ENCODE measurements at places on chromosomes 3 and 15.

- DNase-seq = no peak
Observed at GRCh38 chr15:84894736-84895425, 10.4 kb downstream of the SLC28A1 start.

GRCh38 chr15:57503911-57504598, 87.6 kb upstream of the MYZAP start:
- DNase-seq = no peak

DNA sequence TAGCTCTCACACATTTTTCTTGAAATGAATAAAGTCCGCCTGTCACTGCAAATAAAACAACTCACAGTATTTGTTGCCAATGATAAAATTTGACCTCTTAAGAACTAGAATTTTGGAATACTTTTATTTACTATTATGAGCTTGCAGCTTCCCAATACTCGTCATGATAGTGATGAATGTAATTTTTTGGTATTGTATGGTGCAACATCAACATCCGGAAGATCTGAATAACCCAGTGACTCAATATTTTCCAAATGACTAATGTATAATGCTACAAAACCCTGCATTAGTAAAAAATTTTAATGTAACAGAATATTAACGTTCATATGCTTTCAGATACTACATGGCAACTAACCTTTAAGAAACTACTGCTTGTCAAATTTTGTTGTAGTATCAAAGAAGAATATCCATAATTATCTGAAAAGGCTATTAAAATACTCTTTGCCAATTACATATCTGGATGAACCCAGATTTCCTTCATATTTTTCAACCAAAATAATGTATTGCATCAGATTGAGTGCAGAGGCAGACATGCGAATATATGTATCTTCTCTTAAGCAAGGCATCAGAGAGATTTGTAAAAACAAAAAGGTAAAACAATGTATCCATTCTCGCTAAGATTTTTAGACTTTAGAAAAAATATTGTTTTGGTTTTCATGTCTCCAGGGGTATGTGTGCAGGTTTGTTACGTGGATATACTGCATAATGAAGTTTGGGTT, 95.3 kb downstream of the IGF2BP2 start:
- DNase-seq = no peak

DNA sequence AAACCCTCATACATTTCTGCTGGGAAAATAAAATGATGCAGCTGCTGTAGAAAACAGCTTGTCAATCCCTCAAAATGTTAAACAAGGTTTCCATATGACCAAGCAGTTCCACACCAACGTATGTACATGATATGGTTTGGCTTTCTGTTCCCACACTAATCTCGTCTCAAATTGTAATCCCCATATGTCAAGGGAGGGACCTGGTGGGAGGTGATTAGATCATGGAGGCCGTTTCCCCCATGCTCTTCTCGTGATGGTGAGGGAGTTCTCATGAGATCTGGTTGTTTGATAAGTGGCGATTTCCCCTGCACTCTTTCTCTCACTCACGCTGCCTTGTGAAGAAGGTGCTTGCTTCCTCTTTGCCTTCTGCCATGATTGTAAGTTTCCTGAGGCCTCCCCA, 100.6 kb upstream of the SLC24A5 start:
- no peak for DNase-seq

GRCh38 chr15:45197512-45197911, 9.7 kb upstream of the SHF start:
- DNase-seq = no peak

DNA sequence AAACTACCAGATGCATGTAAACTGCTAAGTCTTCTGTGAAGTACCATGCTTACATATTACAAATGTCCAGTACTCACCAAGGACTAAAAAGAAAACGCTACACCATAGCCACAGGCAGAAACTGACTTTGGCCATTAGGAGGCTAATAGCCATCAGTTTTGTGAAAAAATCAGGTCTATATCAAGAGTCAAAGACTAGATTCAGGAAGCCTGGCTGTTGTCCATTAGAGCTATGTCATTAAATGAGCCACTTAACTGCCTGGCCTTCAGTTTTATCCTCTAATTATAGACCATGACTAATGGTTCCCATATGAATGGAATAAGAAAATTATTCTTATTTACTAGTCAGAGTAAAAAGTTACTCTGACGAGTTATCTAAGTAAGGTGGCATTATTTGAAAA, 144.1 kb downstream of the VPS13C start:
- DNase-seq = no peak

DNA sequence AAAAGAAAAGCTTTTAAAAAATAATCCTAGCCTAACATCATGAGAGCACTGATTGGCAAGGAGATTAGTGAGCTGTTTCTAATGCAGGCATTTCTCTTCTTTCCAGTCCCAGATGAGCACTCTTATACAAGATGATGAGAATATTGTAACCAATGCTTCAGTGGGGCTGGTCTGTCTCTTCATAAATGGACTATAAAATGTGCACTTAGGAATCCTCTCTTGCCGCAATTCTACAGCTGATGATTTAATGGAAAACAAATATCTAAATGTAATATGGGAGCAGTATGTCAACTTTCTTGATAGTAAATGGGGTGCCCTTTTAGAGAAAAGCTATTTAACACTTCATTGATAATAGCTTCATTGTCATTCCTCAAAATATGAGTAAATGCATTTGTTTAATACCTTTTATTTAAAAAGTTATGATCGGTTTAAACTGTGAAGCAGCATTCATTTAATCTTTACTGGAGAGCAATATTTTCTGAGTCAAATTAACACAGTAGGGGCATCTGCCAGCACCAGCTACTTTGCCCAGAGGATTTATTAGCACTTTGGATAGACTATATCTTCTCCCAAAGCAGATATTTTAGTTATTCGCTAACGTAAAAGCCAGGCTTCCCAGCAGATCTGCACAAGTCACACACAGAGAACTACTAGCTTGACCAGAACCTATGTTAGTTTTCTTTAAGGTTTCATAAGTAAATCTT, 985.9 kb downstream of the DIPK2A start:
- DNase-seq = no peak

DNA sequence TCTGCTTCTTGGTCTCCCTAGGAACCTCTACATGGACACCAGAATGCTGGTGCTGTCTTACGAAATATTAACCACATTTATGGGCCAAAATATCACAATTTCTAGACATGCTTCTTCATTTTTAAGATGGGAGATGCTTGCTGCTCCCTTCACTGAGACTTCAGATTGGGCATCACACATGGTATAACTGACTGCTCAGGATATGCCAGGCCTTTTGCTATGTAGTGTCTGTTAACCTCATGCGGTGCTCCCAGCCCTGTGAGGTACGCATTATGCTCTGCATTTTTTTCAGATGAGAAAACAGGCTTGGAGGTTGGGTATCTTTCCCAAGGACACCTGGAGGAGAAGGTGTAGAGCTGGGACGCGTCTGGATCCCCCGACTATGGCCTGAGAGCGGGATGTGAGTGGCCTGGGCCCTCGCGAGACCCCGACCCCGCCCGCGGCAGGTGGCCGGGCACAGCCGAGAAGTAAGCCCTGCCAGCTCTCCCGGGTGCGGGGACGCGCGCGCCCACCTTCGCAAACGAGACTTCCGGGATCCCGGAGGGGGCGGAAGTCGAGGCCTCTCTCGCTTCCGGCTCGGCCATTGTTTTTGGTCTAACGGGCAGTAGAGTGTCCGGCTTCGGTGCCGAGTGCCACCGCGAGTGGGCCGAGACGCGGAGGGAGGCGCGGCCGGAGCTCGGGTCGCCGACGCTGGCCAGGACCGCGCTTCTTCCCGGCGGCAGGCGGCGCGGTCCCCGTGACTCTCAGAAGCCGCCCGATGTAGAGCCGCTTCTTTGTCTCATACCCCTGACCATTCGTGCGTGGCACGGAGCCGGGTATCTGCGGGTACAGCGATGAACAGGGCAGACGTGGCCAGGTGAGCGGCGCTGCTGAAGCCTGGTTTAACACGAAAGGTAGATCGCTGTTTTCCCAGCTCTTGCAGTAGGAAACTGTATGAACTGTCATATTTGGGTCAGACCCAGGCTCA, at the start of gene ZKSCAN7:
Gene ZKSCAN7 (plus strand): TSS at position 568 of the 967 bp plus-strand sequence. CDS start 1,855 bp downstream, outside the sequence.
- DNase-seq = peak; percentile 26

GRCh38 chr15:31399544-31400171, 73.0 kb downstream of the KLF13 start:
- DNase-seq = no peak

DNA sequence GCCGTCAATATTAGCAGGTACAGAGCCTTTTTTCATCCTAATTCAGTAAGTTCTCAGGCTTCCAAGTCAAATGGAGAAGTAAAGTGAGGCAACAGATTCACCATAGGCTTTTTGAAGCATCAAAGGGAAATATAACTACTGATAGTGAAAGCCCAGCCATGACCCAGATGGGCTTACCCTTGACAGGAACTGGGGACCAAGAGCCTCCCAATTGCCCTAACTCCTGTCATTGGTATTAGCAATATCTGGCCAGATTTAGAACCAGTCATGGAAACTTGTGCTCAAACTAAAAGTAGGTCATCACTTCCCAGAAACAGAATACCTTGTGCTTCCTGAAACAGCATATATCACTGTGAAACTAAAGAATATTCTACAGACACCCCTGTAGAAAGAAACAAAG, 33.0 kb downstream of the NME9 start:
- DNase-seq = no peak

DNA sequence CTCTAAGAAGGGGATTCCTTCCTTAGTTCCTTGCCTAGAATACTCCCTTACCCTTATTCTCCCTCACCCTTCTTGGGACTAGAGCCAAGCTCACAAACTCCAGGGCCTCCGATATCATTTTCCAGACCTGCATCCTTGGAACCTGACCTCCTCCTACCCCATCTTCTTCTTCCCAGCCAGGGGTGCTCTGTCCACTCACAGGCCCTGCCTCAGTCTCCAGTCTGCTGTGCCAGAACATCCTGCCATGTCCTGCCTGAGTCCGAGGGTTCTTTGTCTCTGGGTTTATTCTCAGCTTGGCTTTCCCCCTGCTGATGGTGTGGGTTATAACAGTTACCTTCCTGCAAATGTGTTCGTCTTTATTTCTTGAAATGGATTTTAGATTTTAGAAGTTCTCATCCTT, 59.9 kb upstream of the MCF2L2 start:
- no peak for DNase-seq

DNA sequence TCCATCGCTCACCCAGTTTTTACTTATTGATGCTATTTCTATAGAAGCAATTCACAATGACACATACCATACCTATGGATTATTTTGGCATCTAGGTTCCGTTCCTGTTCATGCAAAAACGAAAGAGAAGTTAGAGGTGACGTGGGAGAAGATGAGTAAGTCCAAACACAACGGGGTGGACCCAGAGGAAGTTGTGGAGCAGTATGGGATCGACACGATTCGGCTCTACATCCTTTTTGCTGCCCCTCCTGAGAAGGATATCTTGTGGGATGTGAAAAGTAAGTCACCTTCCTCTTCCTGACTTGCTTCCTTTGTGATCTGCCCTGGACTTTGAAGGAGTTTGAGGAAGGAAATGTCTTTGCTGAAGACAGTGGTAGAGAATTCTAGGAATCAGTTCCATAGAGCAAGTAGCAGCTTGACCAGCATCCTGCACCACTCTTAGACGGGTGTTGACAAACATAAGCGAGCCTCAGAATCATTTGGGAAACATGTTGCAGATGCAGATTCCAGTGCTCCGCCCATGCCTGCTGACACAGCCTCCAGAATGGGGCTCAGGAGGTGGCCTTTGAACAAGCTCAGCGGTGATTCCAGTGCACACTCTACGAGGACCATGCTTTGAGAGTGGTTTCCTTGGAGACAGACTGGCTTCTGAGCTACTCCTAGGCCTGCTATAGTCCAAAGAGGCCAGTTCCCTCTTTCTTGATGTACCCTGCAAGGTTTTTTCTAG, 78.4 kb upstream of the LIMD1 start:
- no peak for DNase-seq

GRCh38 chr15:25170113-25170731, 215.4 kb downstream of the SNRPN start:
- DNase-seq = no peak

GRCh38 chr3:127456471-127457093, 134.0 kb downstream of the TPRA1 start:
- DNase-seq = no peak

DNA sequence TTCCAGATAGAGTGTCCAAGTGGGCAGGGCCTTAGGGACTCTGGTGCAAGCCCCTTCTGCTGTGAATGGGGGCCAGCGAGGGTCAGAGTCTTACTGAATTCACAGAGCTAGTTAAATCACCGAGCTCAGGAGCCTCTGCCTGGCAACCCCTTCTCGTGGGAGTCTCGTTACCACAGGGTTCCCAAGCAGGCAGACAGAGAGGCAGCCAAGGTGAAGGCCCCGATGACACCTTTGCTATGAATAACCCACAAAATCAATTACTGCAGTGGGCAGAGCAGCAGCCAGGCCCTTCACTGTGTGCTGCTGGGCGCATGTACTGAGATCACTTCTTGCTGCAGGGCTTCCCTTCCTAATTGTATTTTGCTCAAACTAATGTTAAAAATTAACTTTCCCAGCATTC, 56.9 kb downstream of the SPSB4 start:
- DNase-seq = no peak

GRCh38 chr15:77985031-77985930, 92.2 kb downstream of the TBC1D2B start:
- no peak for DNase-seq
